Common myeloid progenitor, CD34-positive (primary cell): ENCODE measurements at places on chromosomes 1 and 21.
A peak's percentile ranks its signal among the peaks of the same experiment; 100 is the strongest.

- H3K36me3 ChIP-seq: peaks cover 52% of the 10 kb centered on the region
- no peak overlapping the region for H3K27ac ChIP-seq
- DNase-seq: no peak
Measured at GRCh38 chr1:119959268-119960220, 63.2 kb upstream of the ADAM30 start.

- H3K4me1 ChIP-seq: peaks cover 44% of the 10 kb centered on the region
- DNase-seq: peak; percentile 54
- H3K36me3 ChIP-seq: no peaks in the 10 kb centered on the region
- H3K4me3 ChIP-seq: peak overlapping the region; percentile 46
- no peak overlapping the region for H3K27ac ChIP-seq
Measured at GRCh38 chr1:58619286-58620054, 42.4 kb upstream of the TACSTD2 start.

DNA sequence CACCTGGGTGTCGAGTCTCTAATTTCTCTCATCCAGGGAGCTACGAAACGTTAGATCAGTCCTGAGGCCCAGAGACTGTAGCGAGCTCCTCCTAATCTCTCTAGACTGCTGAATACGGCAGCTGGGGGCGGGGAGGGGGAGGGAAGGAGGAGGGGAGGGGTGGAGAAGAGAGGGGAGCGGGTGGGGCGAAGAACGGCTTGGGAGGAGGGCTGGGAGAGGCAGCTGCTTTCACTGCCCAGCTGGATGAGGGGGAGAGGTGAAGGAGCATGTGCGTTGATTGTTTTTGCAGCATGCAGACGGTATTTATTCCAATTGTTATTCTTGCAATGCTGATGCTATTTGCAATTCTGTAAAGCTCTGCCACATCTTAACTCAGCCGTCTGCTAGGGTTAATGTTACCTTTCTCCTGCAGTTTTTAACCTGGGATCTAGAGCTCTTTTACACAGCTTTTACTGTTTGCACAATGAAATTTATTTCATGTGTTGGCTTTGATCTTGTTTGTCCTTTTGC, 790 bp downstream of the DNAJC6 start:
- DNase-seq: no peak
- peaks cover 6% of the 10 kb centered on the region for H3K4me1 ChIP-seq

GRCh38 chr1:61338899-61339298, 256.5 kb downstream of the NFIA start:
- no peak overlapping the region for H3K4me3 ChIP-seq
- peaks cover 8% of the 10 kb centered on the region for H3K4me1 ChIP-seq
- no peaks in the 10 kb centered on the region for H3K27me3 ChIP-seq
- no peak for DNase-seq
- H3K36me3 ChIP-seq: no peaks in the 10 kb centered on the region

- H3K27ac ChIP-seq: no peak overlapping the region
- no peak overlapping the region for H3K4me3 ChIP-seq
- H3K27me3 ChIP-seq: no peaks in the 10 kb centered on the region
- H3K4me1 ChIP-seq: no peaks in the 10 kb centered on the region
- peaks cover 4% of the 10 kb centered on the region for H3K36me3 ChIP-seq
Measured at GRCh38 chr1:222886878-222887351, 72.1 kb downstream of the DISP1 start.
